NT2/D1 (cell line): ENCODE measurements at places on chromosomes 3 and 15.

DNA sequence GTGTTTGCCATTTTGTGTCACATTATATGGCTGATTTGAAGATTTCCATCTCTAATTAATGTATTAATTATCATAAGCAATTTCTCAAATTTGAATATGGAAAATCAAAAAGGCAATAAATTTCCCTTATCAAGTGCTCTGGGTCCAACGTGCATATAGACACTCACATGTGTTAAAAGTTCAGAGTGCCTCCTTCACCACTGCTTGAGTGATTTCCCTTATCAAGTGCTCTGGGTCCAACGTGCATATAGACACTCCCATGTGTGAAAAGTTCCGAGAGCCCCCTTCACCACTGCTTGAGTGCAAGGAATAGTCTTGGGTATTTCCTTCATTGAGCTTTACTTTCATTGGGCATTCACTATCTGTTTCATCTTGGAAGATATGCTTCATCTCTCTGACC, 421.0 kb upstream of the ZNF717 start:
- no peak for DNase-seq

DNA sequence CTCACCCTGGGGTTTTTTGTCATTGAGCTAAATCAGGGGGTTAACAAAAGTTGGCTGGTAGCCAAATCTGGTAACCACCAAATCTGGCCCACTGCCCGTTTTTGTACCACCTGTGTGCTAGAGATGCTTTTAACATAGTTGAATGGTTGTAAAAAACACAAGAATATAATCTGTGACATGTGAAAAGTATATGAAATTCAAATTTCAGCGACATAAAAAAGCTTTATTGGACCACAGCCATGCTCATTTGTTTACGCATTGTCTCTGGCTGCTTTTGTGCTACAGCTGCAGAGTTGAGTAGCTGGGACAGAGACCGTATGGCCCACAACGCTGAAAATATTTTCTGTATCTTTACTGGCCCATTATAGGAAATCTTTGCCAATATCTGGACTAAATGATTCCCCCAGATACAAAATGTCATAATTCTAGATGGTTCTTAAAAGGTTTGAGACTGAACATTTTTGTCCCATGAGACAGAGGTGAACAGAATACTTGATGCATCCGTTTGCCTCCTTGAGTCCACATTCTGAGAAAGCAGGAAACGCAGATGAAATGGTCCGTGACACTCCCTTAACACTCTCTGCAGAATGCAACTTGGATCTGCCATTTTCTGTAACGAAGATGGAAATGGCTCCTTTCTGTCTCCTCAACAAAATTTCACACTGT, 120.9 kb upstream of the PDZRN3 start:
- no peak for DNase-seq

DNA sequence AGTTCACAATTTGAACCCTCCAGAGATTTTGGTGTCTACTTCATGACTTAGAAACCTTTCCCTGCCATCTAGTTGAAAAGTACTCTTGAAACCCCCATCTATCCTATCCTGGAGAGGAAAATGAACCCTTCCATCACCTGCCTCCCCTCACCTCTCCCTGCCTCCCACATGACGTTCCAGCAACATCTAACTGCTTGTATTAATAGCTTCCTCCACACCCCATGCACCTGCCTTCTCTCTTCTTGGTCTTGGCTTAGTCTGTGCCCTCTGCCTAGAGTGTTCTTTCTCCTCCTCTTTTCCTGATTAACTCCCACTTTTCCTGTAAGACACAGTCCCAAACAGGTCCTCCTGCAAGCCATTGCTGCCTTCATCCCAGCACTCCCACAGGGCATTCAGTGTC, 107.8 kb downstream of the LIPC start:
- DNase-seq = no peak

DNA sequence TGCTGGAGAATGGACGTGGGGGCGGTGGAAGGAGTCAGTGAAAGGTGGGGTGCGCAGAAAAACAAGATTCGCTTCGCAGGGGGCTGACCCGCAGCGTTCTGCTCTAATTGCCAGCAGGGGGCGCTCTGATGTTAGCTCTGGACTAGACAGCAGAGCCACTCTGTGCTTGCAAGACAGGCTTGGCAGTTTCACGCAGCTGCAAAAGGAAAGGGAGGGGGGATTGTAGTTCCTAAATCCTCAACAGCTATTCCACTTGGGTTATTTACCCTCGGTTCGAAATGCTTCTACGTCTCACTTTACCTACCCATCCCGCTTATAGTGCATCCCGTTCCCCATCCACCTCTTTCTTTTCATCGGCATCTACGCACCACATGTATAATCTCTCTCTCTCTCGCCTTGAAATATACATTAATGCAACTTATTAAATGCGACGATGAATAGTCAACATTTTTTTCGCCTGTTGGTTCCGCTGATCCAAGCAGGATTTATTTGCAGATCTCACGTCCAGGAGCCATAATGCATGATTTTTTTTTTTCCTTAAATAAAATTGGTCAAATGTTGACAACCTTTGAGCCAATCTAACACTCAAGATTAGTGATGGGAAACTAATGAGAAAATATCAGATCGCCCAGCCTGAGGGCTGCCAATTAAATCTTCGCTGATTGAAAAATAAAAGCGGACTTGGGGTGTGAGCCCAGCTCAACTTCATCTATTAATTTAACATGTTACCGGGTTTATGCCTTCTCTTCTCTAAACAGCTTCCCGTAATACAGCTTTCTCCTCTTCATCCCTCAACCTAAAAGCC, 216.4 kb downstream of the MEIS2 start:
- peak; percentile 77 for DNase-seq

- DNase-seq = no peak
Observed at GRCh38 chr3:184524981-184525336, 36.6 kb upstream of the EPHB3 start.

DNA sequence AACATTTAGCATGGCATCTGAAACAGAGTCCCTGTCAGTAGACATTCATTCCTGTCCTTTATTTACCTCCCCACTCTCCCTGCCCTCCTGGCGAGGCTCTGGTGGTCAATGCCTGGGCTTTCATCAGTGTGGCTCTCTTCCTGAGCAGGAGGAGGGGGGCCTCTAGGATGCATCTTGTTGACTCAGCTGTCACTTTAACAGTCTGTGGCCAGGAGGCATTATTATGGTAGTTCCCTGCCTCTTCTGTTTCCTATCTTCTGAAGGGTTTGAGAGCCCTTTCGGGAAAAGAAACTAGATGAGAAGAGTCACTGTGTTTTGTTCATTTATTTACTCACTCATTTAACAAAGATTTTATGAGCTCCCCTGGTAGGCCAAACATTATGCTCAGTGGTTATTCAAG, 2.4 kb upstream of the PPP1R14D start:
- no peak for DNase-seq

DNA sequence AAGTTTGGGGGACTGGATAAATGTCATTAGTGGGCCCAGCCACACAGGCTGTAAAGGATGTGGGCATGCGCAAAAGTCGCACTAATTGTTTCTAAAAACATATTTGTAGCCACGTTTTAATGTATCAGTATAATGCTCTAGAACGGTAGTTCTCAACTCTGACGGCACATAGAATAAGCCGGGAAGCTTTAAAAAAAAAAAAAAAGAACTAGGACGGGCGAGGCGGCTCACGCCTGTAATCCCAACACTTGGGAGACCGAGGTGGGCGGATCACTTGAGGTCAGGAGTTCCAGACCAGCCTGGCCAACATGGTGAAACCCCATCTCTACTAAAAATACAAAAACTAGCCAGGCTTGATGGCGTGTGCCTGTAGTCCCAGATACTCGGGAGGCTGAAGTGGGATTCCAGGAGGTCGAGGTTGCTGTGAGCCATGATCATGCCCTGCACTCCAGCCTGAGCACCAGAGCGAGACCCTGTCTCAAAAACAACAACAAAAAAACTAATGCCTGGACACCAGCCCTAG, 618 bp upstream of the MON1A start:
- no peak for DNase-seq

GRCh38 chr3:17573396-17573795, 169.0 kb downstream of the TBC1D5 start:
- no peak for DNase-seq
